ENCODE measurements at places on chromosomes 11 and 22.

- no peak for DNase-seq
Measured at GRCh38 chr22:26452236-26453016, 23.4 kb downstream of the ASPHD2 start.

- no peak for DNase-seq
Measured at GRCh38 chr22:49586244-49586748, 241.4 kb downstream of the BRD1 start.

DNA sequence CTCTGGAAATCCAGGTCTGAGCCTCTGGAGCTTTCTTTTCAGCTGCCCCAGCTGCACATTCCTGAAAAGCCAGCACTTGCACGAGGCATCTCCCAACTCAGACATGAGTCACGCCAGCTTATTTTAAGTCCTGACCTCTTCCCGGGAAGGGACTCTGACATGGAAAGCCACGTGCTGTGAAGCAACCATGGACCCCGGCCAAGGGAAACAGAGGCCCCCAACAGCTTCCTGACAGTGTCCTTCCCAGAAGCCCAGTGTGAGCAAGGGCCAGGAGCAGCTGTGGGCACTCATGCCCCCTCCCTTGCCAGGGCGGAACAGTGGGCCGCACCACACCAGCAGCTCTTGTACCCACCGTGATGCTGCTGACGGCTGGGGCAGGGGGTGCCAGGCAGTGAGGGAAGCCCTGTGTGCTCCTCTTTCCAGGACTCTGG is 118.8 kb upstream of the CADM1 start:
- DNase-seq, result no peak

DNA sequence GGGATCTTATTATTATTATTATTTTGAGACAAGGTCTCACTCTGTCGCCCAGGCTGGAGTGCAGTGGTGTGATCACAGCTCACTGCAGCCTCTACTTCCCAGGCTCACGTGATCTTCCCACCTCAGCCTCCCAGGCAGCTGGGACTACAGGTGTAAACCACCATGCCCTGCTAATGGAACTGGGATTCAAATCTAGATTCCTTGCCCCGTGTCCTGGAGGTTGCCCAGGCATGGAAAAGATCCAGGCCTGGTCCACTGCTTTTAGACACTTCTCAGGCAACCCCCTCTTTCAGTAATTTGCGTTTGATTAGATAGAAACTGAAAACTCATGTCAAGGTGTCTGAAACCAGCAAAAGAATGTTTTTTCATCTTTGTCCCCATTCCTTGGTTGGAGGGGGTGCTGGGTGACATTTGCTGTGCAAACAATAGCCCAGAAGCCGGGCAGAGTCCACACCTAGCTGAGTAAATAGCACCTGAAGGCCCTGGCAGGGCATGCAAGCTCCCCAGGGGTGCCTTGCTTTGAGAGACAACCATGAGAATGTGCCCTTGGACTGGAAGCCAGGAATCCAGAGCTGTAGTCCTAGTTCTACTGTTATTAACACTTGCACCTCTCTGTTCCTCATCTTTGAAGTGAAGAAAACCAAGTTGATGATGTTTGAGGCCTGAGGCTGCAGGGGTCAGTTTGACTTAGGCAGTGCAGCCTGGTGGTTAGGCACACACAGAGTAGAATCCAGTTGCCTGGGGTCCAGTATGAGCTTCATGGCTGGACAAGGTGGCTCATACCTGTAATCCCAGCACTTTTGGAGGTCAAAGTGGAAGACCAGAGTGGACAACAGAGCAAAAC is 19.1 kb upstream of the XBP1 start:
- DNase-seq, result no peak

- no peak for DNase-seq
Measured at GRCh38 chr22:25494774-25495173, 69.7 kb upstream of the GRK3 start.

DNA sequence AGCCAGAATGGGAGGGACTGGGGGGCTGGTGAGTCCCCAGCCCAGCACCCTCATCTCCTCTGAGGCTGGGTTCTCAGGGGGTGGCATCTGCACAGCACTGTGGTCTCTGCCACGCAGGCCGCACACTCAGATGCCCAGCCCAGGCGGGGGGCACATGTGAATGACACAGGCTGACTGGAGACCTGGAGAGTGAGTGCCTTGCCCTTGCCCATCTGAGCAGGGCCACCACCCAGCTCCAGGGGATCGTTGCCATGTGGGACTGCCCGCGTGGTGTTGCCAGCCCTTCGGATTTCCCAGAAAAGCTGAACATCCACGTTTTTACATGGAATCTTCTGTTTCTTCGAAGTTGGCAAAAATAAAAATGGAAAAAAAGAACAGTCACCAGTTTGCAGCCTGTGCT is 18.9 kb downstream of the PRDM11 start:
- no peak for DNase-seq

- no peak for DNase-seq
Measured at GRCh38 chr11:70603756-70604211, 205.5 kb downstream of the CTTN start.

DNA sequence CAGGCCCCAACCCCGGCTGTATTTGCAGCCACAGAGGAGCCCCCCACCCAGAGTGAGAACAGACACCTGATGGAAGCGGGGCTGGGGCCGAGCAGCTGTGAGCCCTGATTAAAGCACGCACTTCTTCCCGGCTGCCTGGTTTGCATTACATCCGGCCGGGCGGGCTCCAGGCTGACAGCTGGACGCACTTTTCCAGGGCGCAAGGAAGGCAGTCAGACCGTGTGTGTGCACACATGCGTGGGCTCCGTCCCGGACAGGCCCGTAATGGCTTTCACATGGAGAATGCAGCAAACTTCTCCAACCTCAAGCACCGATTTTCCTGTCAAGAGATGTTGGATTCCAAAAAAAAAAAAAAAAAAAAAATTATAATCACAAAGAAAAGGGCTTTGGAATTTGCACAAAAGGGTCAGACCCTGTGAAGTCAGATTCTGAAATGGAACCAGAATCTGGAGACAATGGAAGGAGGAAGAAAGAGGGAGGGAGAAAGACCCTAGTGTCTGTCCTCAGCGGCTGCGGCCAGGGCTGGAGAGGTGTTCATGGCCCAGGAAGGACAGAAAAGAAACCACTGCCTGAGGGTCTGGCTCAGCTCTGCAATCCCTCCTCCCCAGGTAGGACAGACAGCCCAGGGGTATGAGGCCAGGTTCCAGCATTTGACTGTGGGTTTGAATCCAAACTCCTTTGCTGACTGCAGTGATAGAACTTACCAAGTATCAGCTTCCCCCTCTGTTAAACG is 365.5 kb downstream of the MN1 start:
- DNase-seq, result no peak

- no peak for DNase-seq
Measured at GRCh38 chr11:118927554-118928100, 1.9 kb upstream of the BCL9L start.

DNA sequence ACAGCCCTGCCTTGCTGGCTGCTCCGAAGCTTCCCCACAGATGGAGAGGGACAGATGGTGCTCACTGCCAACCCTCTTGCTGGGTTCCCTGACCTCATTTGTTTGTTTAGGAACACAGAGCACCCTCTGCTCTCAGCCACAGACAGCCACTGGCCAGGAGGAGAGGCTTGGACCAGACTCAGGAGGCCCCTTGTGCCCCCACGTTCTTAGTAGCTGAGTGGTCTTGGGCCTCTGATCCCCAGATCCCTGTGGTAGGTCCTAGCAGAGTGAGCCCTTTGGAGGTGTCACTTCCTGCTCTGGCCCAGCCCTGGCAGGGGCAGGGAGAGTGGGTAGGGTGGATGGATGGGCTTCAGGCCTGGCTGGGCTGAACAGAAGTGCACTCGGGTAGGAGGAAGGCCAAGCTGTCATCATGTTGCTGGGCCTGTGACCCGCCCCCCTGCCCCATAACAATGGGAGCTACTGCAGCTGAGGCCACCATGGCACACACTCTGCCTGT is 84.0 kb downstream of the DHCR7 start:
- no peak for DNase-seq

DNA sequence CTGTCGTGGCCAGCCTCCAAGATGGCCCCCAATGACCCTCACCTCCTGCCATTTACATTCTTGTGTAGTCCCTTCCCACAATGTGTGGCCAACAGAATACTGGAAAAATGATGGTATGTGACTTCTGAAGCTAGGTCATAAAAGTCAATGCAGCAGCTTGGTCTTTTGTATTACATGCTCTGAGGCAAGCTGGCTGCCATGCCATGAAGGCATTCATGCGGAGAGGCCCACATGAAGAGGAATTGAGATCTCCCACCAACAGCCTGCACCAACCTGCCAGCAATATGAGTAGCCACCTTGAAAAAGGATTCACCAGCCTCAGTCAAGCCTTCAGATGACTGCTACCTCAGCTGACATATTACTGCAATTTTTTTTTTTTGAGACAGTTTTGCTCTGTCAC is 4.6 kb downstream of the MRTFA start:
- DNase-seq, result no peak
